ENCODE measurements at places on chromosomes 6 and 20.

DNA sequence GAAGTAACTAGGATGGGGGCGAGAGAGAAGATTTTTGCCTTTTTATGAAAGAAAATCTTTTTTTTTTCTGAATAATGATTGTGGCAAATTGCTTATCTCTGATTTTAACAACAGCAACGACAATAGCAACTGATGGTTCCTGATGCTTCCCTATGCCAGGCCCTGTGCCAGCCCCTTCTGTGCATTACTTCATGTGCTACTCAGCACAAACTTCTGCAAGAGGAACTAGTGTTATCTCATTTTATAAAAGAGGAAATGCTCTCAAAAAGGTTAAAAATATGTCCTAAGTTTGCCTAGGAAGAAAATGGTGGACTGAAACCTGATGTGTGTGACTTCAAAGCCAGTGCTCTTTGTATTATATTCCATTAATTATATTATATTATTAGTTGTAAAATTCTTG lies 74.0 kb upstream of the RALGAPA2 start:
- no peak for DNase-seq

DNA sequence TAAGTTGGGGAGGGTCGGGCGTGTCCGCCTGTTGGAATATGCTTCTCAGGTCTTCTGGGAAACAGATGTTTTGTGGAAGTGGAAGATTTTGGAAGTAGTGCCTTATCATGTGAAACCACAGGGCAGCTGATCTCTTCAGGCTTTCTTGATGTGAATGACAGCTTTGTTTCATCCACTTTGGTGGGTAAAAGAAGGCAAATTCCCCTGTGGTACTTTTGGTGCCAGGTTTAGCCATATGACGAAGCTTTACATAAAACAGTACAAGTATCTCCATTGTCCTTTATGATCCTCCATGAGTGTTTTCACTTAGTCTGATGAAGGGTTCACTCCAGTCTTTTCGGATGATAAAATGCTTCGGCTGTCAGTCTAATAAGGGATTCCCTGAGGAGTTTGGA lies 4.6 kb downstream of the IRF4 start:
- no peak for DNase-seq

GRCh38 chr20:1225263-1225782 lies 521 bp upstream of the RAD21L1 start:
- no peak for DNase-seq

- DNase-seq = no peak
Observed at GRCh38 chr6:156980948-156981347, 203.8 kb downstream of the ARID1B start.

GRCh38 chr6:28081486-28081751 lies 1.1 kb downstream of the ZNF165 start:
- no peak for DNase-seq

DNA sequence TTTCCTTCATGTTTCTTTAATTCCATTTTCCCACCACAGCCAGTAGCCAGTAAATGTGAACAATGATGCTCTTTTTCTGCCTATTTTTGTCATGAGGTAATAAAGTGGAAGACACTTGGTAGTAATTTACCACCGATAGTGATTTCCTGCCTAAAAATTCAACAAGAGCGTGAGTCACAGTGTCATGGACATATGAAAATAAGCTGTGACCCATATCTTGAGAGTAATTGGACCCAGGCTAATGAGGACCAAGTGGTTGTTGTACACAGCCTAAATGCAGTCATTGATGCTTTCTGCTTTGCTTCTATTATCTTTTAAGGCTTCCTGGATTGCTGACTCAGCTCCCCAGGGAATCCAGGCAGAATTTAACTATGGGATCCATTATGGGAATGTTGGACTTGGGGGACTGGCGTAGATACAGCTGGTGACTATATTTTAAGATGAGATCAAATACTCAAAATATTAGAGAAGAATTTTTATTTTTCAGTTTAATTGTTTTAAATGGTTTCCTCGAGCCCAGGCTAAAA lies 265.9 kb upstream of the FERMT1 start:
- no peak for DNase-seq

- no peak for DNase-seq
Observed at GRCh38 chr6:45082091-45082490, 246.0 kb upstream of the RUNX2 start.

- DNase-seq = no peak
Observed at GRCh38 chr20:41587523-41587922, 30.7 kb downstream of the CHD6 start.

GRCh38 chr6:158262082-158262481 lies 50.2 kb upstream of the TULP4 start:
- DNase-seq = no peak

- DNase-seq = no peak
Observed at GRCh38 chr6:156852858-156853216, 75.7 kb downstream of the ARID1B start.

DNA sequence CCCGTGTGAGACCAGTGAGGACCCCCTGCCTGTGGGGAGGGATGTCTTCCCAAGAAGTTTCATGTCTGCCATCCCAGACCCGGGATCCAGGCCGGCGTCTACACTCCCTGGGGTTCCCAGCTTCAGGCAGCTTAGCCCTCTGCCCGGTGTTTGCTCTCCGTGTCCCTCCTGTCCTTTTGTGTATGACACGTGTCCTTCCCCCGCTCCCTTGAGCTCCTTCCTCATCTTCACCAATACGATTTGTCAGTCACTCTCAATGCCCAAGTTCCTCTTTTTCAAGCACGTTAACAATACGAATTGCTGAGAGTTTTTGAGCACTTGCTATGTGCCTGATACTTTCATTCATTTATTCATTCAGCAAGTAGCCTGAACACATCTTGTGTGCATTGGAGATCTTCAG lies 115.6 kb upstream of the PTPN1 start:
- no peak for DNase-seq

DNA sequence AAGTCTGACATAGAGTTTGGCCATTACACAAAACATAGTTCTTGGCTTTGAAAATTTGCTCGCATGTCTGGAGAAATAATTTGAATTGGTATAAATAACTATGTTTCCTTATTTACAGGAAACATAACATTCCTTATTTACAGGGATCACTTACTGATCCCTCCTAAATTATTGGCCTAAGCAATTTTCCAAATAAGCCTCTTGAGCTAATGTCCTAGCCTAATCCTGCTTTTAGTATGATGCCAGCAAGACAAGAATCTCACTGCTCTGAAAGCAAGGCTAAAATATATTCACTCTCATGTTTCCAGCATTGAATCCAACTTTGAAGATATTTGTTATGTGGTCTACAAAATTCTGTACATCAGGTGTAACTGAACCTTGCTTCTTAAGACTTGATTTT lies 4.1 kb upstream of the TBC1D32 start:
- no peak for DNase-seq

GRCh38 chr6:14466278-14466677 lies 348.7 kb downstream of the CD83 start:
- no peak for DNase-seq

GRCh38 chr6:146912730-146913685 lies 291.2 kb upstream of the STXBP5 start:
- no peak for DNase-seq

GRCh38 chr6:131867744-131868143 lies 59.9 kb downstream of the ENPP1 start:
- no peak for DNase-seq

DNA sequence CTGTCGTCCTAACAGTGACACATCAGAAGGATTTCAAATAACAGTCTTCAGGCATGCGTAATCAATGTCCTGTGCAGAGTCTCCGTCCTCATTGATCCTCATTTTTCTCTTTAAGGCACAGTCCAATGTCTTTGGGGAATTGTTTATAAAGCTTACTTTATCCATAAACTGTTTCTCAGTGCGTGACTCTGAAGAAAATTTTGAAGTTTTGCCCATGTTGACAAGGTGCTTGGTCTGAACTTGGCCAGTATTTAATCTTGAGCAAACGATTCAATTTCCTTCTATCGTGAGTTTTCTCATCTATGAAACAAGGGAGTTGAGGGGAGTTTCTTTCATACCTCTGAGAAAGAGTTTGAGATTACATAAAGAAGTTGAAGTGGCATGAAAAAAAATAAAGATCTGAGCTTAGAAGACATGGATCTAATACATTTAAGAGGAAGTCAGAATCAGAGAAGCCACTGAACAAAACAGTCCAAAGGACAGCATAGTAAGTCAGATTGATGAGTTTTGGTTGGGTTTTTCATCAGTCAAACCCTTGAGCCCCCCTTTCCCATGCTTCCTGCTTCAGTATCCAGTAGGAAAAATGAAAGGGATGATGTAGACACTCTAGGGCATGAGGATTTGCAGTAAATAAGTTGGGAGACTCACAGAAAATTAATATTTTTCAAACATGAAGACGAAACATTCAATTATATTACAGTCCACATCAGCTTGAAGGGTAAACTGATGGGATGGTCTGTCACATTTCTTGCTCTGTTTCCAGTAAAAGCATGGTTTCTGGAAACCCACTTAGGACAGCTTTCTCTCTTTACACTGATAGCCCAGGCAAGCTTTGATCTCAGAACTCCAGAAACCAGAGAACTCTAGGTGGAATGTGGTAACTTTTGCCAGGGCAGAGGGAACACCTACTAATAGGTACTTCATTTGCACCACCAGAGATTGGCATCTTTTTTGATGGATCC lies 8.1 kb downstream of the EDN1 start:
- DNase-seq = no peak

- no peak for DNase-seq
Observed at GRCh38 chr20:48708630-48709029, 119.2 kb downstream of the PREX1 start.

DNA sequence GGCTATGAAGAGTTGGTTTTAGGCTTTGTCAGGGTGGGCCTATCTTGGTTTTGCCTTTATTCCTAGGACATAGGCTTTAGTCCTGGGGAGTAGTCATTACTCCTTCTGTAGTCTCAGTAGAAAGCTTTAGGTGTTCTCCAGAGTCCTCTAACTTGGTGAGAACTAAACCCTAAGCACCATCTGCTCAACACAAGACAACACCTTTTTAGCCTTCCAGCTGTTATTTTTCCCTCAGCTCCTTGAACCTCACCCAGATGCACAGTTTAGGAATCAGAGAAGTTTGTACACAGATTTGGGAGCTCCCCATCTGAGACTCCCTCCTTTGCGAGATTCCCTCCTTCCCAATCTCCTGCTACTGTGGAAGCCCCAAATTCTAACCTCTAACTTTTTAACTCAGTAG lies 141.3 kb downstream of the QRSL1 start:
- no peak for DNase-seq

- DNase-seq = no peak
Observed at GRCh38 chr6:87289571-87289970, 32.8 kb upstream of the SMIM8 start.

DNA sequence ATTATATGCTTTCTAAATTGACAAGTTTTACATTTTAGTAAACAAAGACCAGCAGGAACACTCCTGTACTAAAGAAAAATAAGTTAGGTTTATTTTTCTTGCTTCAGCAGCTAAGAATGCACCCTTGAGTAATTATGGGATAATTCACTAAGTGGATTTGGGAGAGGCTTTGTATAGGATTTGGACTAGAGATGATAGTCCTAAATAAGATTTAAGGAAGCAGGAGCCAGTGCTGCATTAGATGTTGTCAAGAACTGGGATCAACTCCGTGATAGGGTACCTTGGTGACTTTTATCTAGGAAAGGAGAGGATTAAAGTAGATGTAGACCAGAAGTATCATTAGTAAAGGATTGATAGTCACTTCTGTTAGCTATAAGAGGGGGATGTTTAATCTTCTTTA lies 4.1 kb upstream of the C6orf141 start:
- DNase-seq = no peak

DNA sequence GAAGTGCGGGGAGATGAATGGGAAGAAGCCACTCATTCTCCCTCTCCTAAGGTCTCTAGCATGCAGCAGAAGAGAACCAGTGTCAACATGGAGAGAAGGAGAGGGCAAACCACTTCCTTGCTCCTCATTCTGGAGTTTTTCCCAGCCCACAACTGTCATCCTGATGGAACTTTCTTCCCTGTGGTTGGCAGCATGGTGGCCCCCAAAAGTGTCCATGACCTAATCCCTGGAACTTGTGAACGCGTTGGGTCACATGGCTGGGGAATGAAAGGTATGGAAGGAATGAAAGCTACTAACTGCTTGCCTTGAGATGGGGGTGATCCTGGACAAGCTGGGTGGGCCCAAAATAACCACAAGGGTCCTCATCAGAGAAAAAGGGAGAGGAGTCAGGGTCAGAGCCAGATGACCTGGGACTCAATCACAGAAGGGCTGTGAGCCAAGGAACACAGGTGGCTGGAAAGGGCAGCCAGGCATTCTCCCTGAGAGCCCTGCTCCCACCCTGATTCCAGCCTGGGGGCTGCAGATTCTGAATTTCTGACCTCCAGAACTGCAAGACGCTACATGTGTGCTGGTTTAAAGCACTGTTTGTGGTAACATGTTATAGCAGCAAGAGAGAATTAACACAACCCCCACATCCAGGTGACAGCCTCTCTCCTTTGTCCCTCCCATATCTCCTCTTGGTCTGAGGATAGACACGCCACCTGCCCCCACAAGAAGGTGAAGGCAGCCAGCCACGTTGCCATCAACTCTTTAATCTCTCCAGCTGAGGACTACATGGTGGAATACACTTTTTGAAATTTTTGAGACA lies 63.2 kb downstream of the PYGB start:
- peak; percentile 84 for DNase-seq

GRCh38 chr6:12049165-12049564 lies 37.1 kb downstream of the HIVEP1 start:
- no peak for DNase-seq

- no peak for DNase-seq
Observed at GRCh38 chr20:26167499-26167898, 470.8 kb upstream of the ZNF337 start.

- peak; percentile 81 for DNase-seq
Observed at GRCh38 chr20:44204156-44204831, 6.3 kb downstream of the OSER1 start.

DNA sequence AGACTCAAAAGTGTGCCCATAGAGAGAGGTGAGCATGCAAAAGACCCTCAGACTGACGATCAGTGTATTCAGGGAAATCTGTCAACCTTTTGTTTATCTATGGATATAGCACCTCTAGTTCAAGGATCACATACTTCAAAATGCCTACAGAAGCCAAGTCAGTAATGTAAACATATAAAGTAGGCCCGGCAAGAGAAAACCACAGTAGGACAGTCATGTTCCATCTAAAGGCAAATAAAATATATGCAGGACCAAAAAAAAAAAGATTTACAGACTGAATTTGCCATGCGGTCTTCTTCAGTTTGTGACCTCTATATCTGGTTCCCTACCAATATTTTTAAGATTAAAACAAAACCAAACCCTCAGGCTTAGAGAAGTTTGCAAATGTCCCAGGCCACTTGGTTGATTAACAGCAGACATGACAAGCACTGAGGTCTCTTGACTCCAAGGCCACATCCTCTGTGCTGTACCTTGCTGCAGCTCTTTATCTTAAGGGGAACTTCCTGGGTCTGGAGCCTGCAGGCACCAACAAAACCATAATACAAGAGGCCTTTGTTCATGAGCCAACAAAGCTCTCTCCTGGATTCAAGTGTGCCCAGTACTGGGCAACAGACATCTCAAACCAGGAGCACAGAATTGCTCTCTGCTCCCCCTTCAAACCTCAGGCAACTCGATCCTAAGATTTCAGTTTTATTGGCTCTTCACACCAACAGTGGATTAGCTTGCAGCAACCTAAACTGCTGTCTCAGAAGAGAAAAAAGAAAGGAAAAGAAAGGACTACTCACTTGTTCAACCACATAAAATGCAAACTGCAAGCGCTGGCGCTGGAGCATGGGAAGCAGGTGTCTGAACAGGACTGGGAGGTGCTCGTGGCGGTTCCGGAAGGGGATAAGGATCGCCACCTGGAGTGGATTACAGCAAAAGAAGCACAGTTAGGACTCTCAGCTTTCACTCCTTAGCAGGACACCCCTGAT lies 71.7 kb downstream of the B4GALT5 start:
- no peak for DNase-seq

Data from hepatic stellate cell (primary cell).